CD4-positive, alpha-beta T cell treated with Interleukin-6 for 4 hours (primary cell): ENCODE measurements at places on chromosomes 11 and 22.

DNA sequence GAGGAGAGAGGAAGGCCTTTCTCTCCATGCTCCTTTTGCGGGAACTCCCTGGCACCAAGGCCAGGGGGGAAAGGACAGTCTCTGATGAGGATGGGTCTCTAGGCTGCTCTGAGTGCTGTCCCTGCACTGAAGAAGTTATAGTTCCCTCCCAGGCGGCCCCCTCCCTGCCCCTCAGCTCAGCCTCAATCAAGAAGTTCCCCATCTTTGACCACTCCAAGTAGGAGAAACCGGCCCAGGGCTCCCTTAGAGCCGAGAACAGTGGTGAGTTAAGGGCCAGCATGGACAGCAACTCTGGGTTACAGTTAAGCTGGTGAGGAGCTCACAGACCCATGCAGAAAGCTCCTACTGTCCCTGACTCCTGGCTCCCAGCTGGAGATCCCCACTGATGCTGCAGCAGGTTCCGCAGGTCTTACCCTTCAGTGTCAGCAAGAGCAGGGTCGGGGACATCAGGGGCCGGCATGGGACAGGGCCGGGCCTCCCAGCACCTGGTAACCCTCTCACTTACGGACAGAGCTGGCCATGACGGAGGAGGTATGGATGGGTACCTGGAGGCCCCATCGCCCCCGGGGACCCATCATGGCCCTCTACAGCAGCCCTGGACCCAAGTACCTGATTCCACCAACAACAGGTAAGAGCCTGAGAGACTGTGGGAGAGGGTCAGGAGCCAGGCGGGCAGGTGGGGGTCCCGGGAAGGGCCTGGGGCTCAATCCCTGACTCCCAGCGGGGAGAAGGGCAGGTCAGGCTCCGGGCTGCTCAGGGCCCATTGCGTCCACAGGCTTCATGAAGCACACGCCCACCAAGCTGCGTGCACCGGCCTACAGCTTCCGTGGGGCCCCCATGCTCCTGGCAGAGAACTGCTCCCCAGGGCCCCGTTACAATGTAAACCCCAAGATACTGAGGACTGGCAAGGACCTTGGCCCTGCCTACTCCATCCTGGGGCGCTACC is 4.2 kb downstream of the SCGB1C1 start:
- DNase-seq, result no peak

DNA sequence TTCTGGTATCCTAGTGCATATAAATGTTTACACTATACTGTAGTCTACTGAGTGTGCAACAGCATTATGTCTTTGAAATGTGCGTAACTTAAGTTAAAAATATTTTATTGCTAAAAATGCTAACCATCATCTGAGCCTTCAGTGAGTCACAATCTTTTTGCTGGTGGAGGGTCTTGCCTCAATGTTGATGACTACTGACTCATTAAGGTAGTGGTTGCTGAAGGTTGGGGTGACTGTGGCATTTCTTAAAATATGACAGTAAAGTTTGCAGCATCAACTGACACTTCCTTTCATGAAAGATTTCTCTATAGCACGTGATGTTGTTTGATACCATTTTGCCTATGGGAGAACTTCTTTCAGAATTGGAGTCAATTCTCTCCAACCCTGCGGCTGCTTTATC is 8.5 kb upstream of the CREBZF start:
- DNase-seq, result no peak

- DNase-seq, result no peak
Observed at GRCh38 chr11:17905477-17905876, 107.4 kb downstream of the SERGEF start.

- DNase-seq, result no peak
Observed at GRCh38 chr11:20452585-20452984, 65.1 kb downstream of the PRMT3 start.

DNA sequence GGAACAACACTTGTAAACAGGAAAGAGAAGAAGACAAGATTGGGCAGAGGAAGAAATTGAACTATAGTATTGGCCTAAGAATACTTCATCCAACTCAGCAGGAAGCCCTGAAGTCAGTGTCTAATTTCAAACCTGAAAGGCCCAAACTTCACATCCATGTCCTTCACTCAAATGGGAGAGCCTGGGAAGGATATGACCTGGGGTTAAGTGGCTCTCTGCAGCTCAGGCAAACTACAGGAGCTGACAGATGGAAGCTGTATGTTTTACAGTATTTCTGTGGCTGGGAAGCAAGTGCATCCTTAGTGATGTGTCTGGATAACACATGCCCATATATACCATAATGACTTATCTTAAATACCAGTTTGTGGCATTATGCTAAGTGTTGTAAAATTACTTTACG is 196.2 kb downstream of the SOX6 start:
- no peak for DNase-seq

- no peak for DNase-seq
Observed at GRCh38 chr11:17475666-17476316, 854 bp downstream of the ABCC8 start.

- no peak for DNase-seq
Observed at GRCh38 chr22:33180356-33180755, 122.2 kb upstream of the SYN3 start.

GRCh38 chr11:88495836-88496235 is 158.3 kb upstream of the CTSC start:
- no peak for DNase-seq

DNA sequence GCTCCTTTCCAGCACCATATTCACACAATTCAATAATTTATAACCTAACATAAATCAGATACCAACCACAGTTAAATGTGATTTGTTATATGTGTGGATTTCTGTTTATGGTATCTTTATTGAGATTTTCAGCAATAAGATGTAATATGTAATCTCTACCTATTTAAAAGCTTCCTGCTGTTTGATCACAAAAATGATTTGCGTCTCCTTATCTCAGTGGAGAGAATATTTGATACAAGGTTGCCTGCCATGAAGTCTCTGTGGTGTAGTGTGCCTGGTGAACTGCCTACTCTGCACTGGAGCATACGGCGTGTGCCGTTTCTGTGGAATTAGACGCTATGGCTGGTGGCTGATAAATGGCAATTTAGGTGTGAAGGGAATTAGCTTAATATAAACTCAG is 741.1 kb downstream of the NELL1 start:
- no peak for DNase-seq

DNA sequence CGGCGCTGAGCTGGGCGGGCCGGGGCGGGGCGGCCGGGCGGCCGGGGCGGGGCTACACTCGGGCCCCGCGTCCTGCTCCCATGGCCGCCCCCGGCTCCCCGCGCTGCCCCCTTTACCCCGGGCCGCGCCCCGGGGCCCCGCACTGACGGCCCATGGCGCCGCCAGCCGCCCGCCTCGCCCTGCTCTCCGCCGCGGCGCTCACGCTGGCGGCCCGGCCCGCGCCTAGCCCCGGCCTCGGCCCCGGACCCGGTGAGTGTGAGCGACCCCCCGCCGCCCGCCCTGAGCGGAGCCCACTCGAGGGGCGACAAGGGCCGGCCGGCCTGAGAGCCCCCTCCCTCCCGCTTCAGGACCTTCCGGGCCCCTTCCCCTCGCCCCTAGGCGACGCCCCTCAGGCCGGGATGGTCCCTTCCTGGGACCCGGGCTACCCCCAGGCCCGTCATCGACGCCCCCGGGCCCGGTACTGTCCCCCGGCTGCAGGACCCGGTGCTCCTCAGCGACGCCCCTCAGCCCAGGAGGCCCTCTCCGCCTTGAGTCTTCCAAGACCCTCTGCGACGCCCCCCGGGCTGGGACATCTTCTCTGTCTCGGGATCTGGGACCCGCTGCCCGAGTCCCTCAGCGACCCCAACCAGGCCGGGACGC is at the start of gene KREMEN1:
Gene KREMEN1 (plus strand): TSS at position 57 of the 639 bp plus-strand sequence. CDS start 96 bp downstream, at position 153.
- peak; percentile 2 for DNase-seq

GRCh38 chr22:38082986-38083710 is 836 bp downstream of the SLC16A8 start:
- DNase-seq, result no peak

DNA sequence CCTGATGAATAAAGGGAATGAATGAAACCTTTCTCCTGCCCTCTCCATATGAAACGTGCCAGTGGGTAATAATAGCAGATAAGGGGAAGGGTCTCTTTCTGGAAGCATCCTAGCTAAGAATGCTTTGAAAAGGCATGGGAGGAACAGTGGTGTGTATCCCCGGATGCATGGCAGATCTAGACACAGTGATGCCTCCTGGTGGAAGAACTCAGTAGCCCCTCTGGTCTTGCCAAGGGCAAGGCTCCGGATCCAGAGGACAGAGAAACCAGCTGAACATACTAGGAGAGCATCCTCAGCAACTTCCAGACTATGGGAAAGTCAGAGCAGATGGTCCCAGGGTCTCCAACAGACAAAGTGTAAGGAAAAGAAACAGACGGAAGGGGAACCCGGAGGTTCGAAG is 6.4 kb downstream of the BAIAP2L2 start:
- DNase-seq, result no peak

GRCh38 chr11:59208956-59209355 is 3.8 kb downstream of the MPEG1 start:
- no peak for DNase-seq

- DNase-seq, result no peak
Observed at GRCh38 chr11:130403271-130403804, 25.1 kb downstream of the ADAMTS8 start.

GRCh38 chr11:108983636-108984420 is 319.0 kb downstream of the DDX10 start:
- no peak for DNase-seq

GRCh38 chr22:37212174-37212906 is at the start of gene SSTR3:
TSS of gene SSTR3 (minus strand) at chr22:37212477. CDS start at chr22:37207803, 4,674 bp downstream.
- DNase-seq, result no peak

DNA sequence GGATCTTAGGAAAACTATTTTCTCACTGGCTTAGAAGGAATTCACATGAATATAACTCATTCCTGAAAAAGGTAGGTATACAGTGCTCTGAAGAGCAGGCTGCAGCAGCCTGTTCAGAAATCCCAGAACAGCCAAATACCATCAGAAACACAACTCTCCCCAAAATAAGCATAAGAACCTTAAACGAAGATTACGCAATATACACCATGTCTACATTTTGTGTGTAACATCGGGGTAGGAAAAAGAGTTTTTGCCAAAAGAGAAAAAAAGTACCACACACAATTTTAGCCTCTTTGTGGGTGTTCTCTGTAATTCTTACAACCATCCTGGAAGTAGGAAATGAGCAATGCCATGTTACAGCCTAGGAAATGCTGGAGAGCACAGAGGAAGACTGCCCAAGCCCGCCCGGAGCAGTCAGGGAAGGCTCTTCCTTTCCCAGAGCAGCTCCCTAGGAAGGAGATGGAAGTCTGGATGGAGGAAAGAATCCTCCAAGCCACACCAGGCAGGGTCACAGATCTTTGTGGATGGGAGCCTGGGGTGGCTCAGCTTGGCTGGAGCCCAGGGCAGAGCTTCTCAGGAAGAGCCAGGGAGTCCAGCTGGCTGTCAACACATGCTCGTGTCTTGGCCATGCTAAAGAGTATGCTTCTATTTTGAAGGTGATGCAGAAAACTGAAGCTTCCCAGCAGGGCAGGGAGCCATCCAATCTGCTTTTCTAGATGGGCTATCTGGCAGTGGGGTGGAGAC is 49.7 kb upstream of the ARFGAP3 start:
- no peak for DNase-seq

- DNase-seq, result no peak
Observed at GRCh38 chr11:122394313-122394712, 261.2 kb upstream of the UBASH3B start.

DNA sequence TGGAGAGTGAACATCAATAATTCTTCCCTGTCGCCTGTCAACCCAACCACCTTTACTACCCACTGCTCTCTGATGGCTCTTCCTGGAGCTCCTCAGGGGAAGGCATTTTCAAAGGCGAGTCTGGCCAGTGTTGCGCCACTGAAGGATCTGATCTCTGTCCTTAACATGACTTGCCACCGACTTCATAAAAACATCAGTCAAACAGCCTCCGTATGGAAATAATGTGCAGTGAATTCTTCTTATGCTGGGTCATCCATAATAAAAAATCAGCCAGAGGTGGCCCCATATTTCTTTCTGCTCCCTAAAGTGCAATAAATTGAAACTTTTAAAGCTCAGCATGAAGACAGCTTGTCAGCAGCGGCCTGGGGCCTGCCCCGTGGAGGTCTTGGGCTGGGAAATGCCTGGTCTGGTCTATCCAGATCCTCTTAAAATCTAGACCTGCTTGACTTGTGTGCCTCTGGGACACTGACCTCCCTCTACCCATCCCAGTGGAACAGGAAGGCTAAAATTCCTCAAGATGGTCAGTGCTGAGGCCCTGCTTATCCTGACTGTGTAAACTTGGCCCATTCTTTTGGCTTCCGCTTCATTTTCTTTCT is 199.5 kb downstream of the MYO18B start:
- no peak for DNase-seq

- no peak for DNase-seq
Observed at GRCh38 chr11:92667486-92668152, 301.8 kb upstream of the MTNR1B start.

DNA sequence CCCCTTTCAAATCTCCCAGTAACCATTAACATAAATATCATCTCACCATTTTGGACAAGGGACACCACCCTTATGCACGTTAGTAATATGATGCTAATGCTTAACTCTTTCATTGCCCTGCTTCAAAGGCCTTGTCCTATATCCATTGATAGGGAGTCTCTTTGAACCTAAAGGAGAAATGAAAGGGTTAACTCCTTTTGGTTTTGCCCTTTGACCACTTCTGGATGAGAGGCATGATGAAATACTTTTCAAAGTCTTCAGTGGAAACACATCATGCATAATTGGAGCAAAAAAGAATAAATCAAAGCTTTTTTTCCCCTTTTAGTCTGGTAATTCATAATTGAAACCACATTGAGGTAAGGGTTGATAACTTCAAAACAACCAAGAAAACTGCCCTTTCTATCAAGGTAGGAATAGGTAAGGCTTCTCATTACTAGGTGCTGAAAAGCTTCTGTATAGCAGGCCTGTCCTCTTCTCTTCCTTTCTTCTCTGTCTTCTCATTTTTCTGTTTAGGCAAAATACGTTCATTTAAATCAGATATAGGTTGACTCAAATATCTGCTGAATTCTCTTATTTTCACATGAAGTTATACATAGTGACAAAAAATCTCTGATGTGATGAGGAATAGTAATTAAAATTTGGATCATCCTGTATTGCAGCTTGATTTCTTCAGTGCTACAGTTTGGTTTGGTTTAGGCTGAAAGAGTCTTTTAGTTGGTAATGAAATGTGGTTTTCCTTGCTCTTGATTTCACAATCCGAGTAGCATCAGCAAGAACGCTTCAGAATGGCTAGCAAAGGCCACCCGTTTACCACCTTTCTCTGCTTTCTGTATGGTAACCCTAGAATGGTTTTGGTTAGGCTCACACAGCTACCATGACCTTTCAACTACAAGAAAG is 94.8 kb downstream of the EXT2 start:
- DNase-seq, result no peak

DNA sequence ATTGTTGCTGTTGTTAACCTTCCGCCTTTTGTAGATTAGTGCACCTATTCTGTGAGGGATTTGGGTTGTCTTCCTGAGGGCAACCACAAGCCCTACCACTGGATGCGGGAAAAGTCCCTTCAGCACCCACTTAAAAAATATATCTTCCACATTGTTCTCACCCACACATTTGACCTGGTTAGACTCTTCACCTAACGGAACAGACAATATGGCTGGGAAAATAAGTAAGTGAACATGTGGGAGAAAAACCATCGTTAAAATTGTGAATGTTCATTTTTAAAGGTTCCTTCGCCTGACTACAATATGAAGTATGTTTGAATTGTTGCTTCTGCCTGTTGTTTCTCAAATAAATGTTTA is 72.0 kb upstream of the MPEG1 start:
- no peak for DNase-seq

- DNase-seq, result no peak
Observed at GRCh38 chr22:27867085-27867952, 51.7 kb downstream of the PITPNB start.
